AG20443 (cell line): ENCODE measurements at places on chromosomes 1 and 21.

DNA sequence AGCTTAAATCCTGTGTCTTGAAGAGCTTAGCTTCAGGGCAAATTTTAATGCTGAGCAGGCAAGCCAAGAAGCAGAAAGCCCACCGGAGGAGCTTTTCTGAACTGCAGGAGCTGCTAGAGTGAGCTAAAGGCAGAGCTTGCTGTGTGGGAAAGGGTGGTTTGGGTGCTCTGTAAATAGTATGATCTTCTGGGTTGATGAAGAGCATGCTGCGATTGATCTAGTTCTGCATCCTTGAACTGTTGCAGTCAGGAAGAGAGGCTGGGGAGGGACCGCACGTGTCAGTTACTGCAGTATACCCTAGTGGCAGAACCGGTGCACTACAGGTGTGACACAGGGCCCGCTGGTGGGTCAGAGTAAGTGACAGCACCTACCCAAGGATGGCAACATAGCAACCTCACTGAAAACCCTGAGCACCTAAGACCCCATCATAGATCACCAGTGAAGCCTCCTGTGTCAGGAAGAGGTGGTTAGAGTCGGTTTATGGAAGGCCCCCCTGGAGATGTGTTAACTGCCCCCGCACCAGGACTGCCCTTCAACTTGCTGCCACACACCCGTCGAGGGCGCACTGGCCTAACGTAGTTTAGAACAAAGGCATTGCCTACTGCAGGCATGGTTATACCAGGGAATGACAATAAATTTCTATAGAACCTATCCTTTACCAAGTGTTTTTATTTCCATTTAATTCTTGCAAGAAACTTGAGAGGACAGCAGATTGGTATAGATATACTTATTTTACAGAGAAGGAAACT is 146.0 kb upstream of the KIAA0040 start:
- DNase-seq, result no peak

DNA sequence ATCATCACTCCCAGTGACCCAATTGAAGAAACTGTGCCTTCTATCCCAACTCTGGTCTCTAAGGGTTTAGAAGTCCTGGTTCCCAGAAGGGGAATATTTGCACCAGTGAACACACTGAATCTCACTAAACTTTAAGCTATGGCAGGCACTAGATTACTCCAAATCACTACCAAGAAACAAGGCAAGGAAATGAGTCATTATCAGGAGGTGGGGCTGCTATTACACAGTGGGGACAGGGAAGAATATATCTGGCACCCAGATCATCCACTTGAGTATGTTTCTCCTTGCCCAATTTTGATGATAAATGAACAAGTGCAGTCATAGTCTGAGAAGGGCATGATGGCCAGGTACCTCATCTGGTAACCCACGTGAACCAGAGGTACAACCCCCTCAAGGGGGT is 7.0 kb downstream of the MRPL9 start:
- DNase-seq, result peak; percentile 45

- DNase-seq, result no peak
These were observed 50.6 kb upstream of the LAPTM5 start for GRCh38 chr1:30808067-30808662.

- DNase-seq, result no peak
These were observed 22.7 kb downstream of the MAB21L3 start for GRCh38 chr1:116133696-116134475.

GRCh38 chr1:31122101-31122735 is 56.7 kb upstream of the PUM1 start:
- no peak for DNase-seq

DNA sequence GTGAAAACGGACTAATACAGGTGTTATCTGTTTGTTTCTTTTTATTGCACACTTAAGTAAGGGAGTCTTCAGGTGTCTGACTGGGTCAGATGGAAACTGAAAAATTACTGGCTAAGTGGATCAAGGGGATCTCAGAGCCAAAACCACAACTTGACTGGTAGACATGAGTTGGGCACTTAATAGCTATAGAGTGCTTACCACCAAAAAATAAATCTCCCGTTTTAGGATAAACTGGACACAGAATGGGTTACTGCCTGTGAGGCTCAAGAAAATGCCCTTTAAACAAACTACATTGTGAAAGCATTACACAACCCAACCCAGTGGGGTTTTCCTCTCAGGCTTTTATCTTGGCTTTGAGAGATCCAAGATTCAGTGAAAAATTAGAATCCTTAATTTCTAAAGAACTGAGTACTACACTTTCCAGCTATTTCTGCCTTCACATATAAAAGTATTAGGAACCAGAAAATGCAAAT is 134.0 kb upstream of the LYPLAL1 start:
- DNase-seq, result no peak

DNA sequence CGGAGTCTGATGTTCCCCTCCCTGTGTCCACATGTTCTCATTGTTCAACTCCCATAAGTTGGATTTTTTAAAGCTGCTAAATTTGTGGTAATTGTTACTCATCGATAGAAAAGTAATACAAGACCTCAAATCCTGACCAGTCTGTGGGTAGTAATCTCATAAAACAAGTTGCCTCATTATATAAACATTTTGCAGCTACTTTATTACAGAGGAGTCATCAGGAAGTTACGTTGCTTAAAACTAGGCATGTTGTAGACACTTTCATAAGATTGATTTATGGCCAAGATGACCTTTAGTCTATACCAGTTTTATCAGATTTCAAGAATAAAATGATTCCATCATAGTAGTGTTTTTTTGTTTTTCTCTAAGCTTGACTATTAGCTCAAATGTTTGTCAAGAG is 208.8 kb downstream of the GIPC2 start:
- DNase-seq, result peak; percentile 46

- peak; percentile 64 for DNase-seq
These were observed 13.2 kb upstream of the MAP1LC3C start for GRCh38 chr1:242011894-242012660.

DNA sequence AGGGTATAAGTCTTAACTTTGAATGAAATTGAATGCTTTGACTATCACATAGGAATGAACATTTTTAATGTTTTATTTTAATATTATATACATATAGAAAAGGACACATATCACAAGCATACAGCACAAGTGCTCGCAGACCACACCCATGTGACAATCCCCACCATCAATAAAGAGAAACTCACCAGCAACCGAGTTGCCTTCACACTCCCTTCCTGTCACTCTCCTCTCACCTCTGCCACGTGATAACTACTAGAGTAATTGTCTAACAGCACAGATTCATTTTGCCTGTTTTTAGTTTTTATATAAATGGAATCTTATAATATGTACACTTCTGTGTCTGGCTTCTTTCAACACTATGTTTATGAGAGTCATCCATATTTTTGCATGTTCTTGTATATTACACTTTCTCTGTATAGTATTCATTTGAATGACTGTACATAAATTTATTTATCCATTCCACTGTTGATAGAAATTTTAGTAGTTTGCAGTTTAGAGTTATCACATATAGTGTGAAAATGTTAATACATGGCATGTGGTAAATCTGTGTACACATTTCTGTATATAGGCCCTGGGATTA is 304.9 kb upstream of the DUSP10 start:
- no peak for DNase-seq

- DNase-seq, result peak; percentile 98
These were observed at the start of gene LRRC71 for GRCh38 chr1:156920233-156921052. TSS of gene LRRC71 (plus strand) at chr1:156920632. CDS start at chr1:156920804, 172 bp downstream.

- no peak for DNase-seq
These were observed 28.8 kb upstream of the CD84 start for GRCh38 chr1:160608057-160608456.

- DNase-seq, result no peak
These were observed 13.8 kb upstream of the SDHB start for GRCh38 chr1:17067465-17068240.

DNA sequence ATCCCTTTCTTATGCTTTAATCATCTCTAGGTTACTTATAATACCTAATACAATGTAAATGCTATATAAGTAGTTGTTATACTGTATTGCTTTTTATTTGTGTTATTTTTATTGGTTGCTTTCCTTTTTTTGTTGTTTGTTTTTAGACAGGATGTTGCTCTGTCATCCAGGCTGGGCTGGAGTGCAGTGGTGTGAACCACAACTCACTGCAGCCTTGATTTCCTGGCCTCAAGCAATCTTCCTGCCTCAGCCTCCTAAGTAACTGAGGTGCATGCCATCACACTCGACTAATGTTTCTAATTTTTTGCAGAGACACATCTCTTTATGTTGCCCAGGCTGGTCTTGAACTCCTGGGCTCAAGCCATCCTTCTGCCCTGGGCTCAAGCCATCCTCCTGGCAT is 26.9 kb downstream of the KRTAP19-8 start:
- DNase-seq, result no peak

- peak; percentile 90 for DNase-seq
These were observed 4.2 kb upstream of the RAP1GAP start for GRCh38 chr1:21673277-21673780.

DNA sequence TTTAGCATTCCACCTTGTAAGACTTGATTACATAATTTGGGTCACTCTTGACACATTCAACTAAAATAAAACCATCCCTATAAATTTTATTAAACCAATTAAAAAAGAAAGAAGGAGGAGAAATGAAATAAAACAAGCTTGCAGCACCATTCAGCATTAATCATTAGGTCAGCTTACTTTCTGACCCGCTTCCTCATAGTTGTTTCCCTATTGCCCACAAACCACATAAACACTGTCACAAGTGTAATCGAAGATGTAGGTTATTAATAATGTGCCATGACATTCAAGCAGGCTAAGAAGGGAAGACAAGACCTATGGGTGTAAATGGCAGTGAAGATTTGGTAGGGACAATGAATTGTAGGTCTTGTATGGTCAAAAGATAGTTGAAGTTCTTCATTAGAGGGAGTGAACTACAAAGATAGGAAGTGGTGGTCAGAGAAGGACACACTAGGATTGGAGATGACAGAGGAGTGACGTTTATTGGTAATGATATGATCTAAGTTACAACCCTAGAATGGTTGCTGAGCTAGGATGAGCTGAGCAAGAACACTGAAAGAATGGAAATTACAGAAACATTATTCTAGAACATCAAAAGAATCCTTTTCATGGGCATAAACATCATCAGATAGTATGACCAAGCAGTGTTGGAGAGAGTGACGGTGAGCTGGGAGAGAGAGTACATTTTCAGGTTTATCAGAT is 231.5 kb downstream of the KCNT2 start:
- no peak for DNase-seq

DNA sequence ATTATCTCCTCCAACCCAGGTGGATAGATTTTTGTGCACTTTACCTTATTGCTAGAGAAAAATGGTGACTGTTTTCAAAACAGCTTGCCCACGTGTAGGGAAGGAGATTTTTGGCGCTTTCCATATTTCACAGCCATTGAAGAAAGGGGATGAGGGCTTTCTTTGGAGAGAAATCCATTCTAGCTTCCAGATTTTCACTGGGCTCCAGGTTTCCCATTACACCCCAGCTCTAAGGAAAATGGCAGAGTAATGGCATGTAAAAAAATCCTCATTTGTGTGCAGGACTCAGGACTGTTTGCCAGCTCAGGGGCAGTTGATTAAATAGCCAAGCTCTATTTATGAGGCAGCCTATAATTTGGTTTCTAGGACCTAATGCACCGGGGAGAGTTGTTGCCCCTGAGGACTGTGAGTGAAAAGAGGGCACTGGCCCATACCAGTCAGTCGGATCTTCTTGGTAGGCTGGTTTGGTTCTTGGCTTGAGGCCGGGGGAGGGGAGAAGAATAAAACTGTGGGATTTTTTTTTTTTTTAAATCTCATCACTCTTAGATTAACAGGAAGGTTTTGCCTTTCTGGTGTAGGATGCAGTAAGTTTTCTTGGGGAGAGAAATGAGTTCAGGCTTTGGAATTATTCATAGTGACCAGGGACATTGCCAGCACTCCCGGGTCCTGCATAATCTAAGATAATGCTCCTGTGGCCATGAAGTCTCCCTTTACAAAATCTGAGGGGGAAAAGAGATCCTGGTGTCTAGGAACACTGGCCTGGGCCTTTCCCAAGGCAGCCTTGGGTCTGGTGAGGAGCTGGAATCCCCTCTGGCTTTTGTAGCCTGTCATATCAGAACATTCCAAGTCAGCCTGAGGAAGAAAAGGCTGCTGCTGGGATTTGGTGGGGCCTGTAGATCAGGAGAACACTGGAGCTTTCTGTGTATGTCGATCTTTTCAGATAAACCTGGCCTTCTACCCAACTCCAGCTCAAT is 1.9 kb upstream of the ARID1A start:
- no peak for DNase-seq

- DNase-seq, result no peak
These were observed 47.5 kb downstream of the KIF1B start for GRCh38 chr1:10257851-10258250.

DNA sequence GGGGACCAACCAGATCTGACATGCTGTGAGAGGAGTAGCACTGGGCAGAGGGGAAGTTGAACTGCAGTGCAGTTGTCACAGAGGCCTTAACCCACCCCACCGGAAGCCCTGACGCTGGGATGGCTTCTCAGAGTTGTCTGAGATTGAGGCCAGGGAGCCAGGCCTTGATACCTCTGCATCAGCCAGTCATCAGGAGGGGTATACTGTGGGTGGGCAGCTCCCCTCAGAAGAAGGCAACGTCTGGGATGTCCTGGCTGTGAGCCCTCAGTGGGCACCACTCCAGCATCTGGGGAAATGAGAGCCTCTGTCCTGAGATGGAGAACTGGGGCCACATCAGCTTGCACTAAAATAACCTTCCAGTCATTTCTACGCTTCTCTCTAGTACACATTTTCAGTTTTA is 47.9 kb upstream of the BCAR3 start:
- no peak for DNase-seq

- DNase-seq, result no peak
These were observed 457 bp downstream of the SRM start for GRCh38 chr1:11059155-11059967.

DNA sequence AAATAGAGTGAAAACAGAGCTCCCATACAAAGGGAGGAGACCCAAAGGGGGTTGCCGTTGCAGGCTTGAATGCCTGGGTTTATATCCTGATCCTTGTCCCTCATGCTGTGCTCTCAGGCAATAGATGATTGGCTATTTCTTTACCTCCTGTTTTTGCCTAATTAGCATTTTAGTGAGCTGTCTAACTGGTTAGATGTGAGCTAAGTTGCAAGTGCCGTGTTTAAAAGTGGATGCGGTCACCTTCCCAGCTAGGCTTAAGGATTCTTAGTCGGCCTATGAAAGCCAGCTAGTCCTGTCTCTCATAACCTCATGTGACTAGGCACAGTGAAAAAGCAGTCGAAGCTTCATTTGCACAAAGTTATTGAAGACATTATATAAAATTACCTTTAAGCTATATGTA is 356.7 kb upstream of the TMPRSS15 start:
- no peak for DNase-seq
